ENCODE measurements at places on chromosomes 12 and 14.

DNA sequence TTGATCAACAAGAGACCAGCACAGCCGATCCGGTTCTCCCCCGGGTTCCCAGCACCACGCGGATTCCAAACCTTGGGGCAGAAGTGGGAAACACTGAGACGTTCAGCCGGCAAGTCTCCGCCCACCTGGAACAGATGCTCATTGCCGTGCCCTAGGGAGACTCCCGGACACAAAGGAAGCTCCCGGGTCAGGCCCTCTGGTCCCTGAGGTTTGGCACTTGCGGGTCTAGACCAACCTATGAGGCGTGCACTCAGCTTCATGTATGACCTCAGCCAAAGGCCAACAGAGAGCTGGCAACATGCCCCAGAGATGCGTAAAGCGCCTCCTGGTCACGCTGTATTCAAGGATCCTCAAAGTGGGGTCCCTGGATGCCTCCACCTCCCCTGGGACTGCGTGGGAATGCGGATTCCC lies 2.5 kb downstream of the RIMBP2 start:
- peak; percentile 80 for DNase-seq

DNA sequence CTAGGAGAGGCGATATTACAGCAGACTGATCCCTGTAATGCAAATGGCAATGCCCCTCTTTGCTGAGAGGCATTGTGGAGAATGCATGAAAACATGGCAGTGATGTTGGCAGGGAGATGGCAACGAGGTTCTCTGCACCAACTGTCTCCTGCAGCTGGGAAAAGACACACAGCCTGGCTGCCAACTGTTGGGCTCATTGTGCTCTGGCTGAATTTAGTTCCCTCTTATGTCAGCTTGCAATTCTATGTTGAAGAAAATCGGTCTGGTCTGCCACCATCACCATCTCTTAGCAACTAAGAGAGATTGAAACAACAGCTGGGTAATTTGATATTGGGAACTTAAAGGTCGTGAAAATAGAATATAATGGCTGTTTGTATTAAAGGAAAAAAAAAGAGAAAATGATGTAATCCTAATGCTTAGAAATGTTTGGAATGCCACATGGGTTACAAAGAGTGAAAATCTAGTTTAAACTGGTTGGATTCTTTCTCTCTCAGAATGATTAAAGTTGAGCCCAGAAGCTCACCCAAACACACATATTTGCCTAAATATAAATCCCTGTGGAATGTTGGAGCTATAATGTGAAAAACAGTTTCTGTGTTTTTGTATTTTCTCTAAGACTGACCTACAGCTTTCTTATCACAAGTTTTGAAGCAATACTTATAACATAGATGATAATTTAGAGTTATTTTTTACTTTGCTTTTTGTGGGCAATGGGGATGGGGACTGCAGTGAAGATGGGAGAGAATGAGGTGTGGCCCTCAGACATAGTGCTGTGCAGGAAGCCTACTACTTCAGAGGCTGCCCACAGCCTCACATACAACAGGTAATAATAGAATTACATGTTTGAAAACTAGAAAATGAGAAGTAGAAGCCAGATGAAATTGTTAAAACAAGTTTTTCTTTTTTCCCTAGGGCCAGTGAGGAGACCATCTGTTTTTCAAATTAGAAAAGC lies 143.7 kb downstream of the AKAP6 start:
- DNase-seq: no peak

DNA sequence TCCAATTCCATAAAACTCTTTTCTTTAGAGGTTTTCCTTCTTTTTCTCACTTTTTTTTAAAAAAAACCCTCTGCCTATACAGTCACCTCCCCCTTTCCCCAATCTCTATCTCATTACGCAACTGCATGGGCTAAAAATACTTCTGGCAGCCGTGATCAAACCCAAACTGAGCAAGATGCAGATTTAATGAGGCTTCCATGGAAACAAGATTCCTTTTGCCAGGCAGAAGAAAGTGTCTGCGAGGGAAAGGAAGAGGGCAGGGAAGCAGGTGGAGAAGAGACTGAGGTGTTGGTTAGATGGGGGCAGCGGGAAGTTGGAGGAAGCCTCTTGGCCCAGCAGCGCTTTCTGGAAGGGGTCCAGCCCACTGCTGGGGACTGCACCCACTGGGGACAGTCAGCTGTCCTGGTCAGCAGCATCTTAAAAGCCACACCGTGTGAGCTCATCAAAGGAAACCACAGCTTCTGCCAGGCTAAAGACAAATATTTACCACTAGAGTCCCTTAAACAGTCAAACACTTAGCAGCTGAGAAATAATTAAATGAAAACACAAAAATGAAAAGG lies 90.4 kb downstream of the SLC8A3 start:
- no peak for DNase-seq

DNA sequence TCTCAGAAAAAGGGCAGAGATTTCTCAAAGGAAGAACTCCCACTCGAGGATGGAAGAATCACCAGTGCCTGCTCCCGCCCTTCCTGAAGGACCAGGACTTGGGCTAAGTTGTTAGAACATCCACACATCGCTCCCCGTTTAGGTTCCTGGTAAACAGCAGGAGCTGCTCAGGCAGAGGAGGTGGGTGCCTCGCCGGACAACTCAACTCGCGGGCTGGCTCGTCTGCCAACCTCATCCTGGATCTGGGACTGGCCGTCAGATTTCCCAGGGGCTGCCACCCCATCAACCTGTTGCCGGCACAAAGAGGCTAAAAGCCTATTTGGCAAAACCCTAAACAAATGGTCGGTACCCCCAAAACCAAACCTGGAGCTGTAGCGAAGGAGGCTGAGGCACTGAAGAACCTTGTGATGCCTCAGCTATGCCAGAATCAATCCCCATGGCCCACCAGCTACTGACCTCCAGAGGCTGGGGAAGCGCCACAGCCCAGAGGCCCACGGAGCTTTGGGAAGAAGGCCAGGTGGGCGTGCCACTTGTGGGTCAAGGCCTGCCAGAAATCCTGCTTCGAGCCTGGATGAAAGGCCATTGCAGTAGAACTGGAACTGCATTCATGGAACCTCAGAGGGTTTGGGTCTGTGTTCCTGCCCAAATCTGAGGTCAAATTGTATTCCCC lies 42.9 kb downstream of the RIMBP2 start:
- DNase-seq: no peak

GRCh38 chr12:97063292-97063935 lies 156.4 kb downstream of the NEDD1 start:
- no peak for DNase-seq

- no peak for DNase-seq
These were observed 605.5 kb downstream of the DIO2 start for GRCh38 chr14:79605849-79606248.

GRCh38 chr14:93454224-93454623 lies 23.5 kb downstream of the UNC79 start:
- no peak for DNase-seq

Measured in mesenteric fat pad (tissue), 1 donor.